ENCODE measurements at places on chromosomes 12 and 14. TPM values are rescaled to one million over a fixed set of nuclear protein-coding genes. Genes with fewer than 3 reads are reported as not detected.

- no peak for DNase-seq
Observed at GRCh38 chr12:3277306-3277943, 200.2 kb downstream of the TSPAN9 start.

The HHIPL1 gene
- total RNA-seq = 0.32 TPM

The CHGA gene
- total RNA-seq = not detected

GRCh38 chr14:84225268-84225667 lies 1304.7 kb upstream of the FLRT2 start:
- DNase-seq = no peak

DNA sequence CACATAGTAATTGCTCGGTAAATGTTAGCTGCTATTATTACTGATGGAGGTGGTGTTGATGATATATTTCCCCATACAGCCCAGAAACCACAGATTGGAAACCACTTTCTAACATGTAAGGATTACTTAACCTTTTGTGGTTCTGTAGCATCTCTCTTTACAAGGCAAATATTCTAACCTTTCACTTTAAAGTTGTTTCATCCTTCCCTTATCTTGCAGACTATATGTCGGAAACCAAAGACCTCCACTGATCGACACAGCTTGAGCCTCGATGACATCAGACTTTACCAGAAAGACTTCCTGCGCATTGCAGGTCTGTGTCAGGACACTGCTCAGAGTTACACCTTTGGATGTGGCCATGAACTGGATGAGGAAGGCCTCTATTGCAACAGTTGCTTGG lies 75.8 kb downstream of the FRMD6 start:
- no peak for DNase-seq

The TMCC3 gene
- not detected for total RNA-seq

GRCh38 chr14:84520711-84521338 lies 1009.1 kb upstream of the FLRT2 start:
- DNase-seq = no peak

- no peak for DNase-seq
Observed at GRCh38 chr12:79555028-79555925, 135.5 kb downstream of the PAWR start.

The ZFYVE26 gene
- 23.5 TPM for total RNA-seq

GRCh38 chr12:19220852-19221466 lies 91.4 kb downstream of the PLEKHA5 start:
- DNase-seq = no peak

The GALNT9 gene
- 0.41 TPM for total RNA-seq

DNA sequence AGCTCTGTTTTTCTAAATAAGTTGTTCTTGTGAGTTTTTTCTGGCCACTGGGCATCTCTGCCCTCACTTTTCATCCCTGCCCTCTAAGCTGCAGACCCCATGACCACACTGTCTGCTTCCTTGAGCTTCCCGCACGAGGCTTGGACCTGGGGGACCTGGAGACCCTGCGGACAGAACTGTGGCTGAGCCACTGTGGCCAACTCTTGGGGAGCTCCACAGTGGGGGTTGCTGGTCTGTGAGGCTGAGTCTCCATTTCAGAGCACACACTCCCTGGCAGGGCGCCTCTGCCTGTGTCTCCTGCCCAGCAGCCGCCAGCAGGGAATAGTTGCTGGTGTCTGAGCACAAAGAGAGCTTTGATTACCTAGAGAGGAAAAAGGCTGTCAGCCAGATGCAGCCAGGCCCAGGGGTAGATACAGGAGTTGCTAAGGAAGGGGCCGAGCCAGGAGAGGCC lies 13.1 kb upstream of the RIN3 start:
- DNase-seq = no peak

DNA sequence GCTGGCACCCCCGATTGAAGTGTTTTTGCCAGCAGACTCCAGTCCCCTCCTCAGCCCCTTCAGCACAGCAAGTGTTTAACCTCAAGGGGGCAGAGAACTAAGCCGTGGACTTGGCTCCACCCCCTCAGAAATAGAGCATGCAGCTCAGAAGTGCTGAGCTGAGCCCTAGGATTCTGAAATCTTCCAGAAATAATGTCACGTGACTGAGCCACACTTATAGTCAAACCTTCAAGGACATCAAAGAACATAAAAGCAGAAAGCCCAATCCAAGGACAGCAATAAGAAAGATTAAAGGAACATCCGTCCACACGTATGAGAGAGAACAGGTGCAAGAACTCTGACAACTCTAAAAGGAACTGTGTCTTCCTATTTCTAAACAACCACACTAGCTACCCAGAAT lies 317.7 kb upstream of the LRFN5 start:
- DNase-seq = no peak

DNA sequence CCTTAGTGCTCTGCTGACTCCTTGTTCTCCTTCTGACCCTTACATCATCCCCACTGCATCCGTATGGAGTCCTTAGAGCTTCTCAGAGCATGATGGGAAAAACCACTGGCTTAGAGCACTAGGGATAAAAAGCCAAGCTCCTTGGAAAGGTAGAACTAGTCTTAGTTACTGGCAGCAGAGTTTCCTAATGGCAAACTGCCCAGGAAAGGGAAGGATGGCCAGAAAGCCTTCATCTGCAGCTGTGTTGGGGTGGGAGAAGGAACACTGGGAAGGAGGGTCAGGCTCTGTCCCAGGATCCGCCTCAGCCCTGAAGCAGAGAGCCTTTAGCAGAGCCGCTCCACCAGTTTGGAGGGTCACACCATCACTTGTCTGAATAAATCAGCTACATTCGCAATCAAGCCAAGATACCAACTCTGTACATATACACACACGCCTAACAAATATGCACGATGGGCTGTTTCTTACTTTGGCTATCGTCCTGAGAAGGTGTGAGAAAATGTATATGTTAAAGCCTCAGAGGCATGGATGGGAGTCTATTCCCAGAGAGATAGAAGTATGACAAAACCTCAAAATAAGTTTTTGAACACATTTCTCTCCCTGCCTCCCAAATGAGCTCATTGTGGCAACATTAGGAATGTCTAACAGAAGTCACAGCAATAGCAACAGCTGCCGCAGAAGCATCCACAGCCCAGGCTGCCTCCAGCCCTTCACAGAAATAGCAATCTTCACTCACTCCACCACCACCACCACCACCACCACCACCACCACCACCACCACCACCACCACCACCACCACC lies 18.6 kb upstream of the GALNT8 start:
- DNase-seq = no peak

The SOAT2 gene
- total RNA-seq = 0.59 TPM

- DNase-seq = no peak
Observed at GRCh38 chr12:42407306-42407705, 81.3 kb downstream of the PPHLN1 start.

The TAS2R10 gene
- not detected for total RNA-seq

The SLCO1A2 gene
- total RNA-seq = not detected

DNA sequence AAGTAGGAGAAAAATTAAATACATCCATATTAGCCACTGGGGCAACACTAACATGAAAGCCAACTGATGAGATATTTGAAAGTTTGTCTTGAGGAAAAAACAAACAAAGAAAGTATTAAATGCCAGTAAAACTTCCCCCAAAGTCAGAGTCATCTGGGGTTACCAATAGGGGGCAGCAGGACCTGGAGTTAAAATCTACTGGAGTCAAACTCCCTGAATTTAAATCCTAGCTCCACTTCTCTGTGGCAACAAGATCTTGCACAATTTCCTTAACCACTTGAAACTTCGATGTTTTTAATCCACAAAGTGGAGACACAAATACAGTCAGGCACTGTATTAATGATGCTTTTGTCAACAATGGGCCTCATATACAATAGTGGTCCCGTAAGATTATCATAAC lies 14.4 kb downstream of the PLEKHG7 start:
- DNase-seq = no peak

The GPRC5D gene
- not detected for total RNA-seq
